Islet precursor cell (in vitro differentiated cells): ENCODE measurements at places on chromosomes 3 and 15.

DNA sequence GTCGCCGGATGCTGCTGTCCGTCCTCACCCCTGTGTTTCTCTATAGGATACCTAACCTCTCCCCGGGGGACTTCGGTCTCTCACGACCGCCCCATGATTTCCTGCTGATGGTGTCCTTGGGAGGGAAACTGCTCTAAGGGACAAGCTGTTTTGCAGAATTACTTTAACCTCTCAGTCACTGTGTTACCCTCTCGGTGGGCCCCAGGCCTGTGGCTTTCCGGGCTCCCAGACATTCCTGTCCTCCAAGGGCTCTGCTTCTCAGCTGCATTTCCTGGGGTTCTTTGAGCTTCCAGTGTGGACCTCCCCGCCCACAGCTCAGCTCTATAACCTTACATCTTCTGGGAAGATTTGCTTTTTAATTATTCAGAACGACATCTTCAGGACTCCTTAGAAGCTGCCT is 40.9 kb downstream of the CHST2 start:
- no peak for DNase-seq

DNA sequence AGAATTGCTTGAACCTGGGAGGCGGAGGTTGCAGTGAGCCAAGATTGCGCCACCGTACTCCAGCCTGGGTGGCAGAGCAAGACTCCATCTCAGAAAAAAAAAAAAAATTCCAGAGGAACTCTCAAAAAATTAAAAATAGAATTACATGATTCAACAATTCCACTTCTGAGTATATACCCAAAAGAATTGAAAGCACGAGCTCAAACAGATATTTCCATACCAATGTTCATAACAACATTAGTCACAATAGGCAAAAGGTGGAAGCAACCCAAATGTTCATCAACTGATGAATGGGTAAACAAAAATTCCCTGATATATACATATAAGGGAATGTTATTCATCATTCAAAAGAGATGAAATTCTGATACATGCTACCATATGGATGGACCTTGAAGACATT is 16.9 kb upstream of the MORF4L1 start:
- DNase-seq, result no peak

DNA sequence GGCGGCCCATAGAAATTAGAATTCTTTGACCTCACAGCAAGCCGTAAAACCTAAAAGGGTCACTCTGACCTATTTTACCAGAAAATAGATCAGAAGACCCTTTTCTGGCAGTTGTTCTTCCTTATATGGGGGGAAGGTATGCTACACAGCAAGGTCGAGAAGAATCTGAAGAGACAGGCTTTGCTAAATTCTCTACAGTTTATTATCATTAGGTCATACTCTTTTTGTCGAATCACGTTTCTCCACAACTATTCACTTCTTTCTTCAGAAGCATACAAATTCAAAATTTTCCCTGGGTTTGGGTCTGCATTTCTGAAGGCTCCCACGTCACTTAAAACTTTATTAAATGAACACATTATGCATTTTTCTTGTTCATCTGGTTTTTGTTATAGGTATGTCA is 229.5 kb upstream of the GRM7 start:
- no peak for DNase-seq

- no peak for DNase-seq
Observed at GRCh38 chr3:50341537-50341936, 901 bp upstream of the RASSF1 start.

GRCh38 chr3:183500981-183501704 is 54.4 kb downstream of the KLHL6 start:
- peak; percentile 46 for DNase-seq

DNA sequence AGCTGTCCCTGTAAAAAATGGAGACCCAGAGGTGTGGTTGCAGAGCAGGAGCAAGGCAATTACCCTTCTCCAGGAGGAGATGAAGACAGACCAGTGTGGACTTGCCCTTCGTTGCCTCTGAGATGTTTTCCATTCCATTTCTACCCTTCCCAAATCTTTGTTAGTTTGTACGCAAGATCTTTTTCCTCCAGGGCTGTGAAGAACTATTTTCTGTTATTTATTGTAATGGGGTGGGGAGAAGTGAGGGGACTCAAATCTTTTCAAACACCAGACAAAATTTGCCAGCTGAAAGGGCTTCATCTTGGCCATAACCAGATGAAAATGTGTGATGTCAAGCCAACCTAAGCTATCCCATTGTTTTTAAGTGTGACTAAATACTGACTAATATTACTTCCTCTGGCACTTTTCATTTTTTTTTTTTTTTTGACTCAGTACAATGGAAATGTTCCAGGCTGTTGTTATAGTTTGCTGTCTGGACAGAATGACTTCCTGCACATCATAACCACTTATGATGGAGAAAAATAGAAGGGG is 271.3 kb upstream of the TPRG1 start:
- no peak for DNase-seq

- DNase-seq, result no peak
Observed at GRCh38 chr3:143731776-143732175, 116.5 kb downstream of the SLC9A9 start.

DNA sequence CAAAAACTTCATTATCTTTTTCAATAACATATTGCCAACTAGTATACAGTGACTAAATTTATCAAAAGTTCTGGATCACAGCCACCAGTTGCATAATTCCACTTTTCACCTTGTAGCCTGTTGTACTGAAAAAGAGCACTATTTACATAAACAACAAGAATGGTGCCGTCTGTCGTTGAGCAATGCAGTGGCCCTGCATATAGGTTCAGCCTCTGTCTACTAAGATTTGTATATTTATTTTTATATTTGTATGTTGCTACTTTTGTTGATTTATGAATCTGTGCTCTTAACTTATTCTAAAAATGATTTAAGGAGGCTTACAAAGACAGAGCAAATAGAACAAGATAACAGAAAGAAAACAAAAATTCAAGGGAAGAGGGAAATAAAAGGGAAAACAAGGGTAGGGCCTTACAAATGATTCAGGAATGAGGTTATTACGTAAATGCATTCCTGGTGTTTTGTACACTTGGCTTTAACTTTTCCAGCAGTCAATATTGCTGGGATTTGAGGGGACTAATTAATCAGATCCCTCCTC is 257.6 kb upstream of the STT3B start:
- no peak for DNase-seq

DNA sequence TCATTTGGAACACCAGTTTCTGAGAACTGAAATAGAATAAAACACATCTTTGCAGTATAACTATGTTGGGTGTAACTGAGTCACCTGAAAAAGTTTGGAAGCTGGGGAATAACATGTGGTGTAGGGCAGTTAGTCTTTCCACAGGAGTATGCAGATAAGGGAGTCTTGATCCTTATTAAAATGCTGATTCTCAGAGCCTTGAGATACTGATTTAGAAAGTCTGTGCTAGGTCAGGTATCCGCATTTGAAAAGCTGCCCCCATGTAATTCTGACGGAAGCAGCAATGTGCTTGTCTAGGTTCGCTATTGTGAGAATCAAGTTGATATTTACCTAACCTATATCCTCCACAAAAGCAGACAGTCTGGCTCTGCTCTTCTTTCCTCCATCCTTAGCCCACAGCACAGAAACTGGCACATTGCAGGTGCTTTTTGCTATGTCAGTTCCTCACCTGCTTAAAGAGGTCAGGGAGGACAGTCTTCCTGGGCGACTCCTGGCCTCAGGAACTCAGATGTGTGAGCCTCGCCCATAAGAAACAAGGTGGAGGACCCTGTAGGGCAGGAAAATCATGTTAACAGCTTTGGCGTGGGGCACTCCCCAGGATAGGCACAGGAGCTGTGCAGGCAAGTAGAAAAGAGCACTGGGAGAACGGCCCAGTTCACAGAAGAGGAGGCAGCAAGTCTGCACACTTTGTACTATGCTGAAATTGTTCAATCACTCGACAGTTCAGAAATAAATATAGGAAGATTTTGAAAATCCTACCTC is 27.6 kb upstream of the SRPRB start:
- no peak for DNase-seq

- DNase-seq, result peak; percentile 83
Observed at GRCh38 chr3:150215616-150216015, 192.5 kb upstream of the TSC22D2 start.

GRCh38 chr15:50146632-50147031 is 27.6 kb upstream of the ATP8B4 start:
- DNase-seq, result no peak

- no peak for DNase-seq
Observed at GRCh38 chr3:29026959-29027358, 253.9 kb upstream of the RBMS3 start.

- no peak for DNase-seq
Observed at GRCh38 chr3:139378587-139379241, 10.7 kb downstream of the COPB2 start.

DNA sequence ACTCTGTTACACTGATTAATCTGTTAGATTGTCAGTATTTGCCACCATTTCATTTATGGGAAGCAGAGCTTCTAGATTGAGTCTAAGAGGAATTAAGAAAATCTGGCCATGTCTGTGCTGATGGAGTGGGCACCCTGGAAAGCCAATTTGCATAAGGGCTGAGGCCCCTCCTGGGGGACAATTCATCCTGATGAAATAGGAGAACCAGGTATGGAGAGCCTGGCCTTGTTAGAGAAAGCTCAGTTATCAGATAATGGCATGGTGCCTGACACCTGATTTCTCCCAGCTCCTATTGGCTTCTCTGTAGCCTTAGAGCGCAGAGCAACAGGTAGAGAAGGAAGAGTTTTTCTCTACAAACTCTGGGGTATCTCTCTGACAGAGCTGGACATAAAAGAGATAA is 114.2 kb downstream of the EBLN2 start:
- DNase-seq, result no peak

DNA sequence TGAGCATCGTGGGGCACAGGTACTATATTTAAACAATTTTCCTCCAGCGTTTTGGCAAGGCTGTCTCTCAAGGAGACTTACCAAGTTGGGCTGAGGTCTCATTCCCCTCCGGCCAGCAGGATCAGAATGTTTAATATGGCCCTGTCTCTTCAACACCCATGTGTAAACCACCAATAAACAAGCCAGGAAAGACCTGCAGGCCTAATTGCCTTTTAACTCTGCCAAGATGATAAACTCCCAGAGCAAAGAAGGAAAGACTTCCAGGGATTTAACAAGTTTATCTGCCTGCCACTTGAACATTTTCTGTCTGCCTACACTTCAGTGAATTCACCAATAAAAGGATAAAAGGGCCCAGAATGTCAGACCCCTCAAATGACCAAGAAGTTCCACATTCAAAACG is 130.3 kb upstream of the WNT5A start:
- peak; percentile 70 for DNase-seq

- DNase-seq, result peak; percentile 86
Observed at GRCh38 chr3:195123281-195123691, 147.7 kb downstream of the XXYLT1 start.

DNA sequence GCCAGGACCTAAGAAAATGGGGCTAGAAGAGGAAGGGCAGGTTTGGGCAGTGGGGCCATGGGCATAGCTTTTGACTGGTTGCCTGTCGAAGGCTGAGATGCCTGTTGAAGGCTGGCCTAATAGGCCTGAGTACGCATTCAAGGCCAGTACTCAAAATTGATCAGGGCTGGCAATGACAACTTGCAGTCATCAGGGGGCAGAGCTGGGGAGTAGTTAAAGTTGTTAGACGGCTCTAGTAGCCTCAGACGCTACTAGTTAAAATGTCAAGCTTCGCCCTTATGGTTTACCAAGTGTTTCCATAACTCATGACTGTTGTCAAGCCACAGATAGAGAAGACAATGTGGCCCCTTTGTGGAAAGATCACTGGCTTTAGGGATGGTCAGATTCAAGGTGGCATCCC is 28.7 kb downstream of the SPG21 start:
- DNase-seq, result no peak

GRCh38 chr3:161221806-161222600 is 892 bp downstream of the NMD3 start:
- no peak for DNase-seq

DNA sequence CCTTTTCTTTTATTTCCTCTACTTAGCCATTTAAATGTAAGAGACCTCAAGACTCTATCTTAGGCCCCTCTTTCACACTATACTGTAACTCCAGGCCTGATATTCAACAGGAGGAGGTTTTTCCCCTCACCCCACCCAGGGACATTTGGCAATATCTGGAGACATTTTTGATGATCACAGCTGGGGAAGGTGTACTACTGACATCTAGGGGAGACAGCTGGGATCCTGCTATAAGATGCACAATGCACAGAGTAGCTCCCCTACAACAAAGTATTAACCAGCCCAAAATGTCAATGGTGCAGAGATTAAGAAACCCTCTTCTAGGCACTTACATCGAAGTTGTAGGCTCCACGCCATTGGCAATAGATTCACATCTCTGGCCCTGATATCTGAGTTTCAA is 517.5 kb upstream of the UBE2E2 start:
- no peak for DNase-seq

DNA sequence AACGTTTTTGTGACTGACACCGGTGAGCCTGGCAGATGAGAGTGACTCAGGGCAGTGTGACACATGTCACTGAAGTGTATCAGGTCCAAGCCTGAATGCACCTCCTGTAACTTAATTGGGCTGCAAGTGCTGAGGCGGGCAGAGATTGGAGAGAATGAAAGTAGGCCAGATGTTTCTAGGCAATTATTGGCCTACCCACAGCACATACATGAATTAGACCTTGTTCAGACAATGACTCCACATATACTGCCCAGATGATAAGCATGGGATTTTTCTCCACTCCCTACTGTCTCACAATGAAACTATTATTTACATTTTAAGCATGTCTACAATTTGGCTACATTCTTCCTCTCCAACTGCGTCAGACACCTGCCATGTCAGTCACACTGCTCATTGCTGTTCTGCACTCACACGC is 187.3 kb upstream of the ZNF385D start:
- peak; percentile 54 for DNase-seq

DNA sequence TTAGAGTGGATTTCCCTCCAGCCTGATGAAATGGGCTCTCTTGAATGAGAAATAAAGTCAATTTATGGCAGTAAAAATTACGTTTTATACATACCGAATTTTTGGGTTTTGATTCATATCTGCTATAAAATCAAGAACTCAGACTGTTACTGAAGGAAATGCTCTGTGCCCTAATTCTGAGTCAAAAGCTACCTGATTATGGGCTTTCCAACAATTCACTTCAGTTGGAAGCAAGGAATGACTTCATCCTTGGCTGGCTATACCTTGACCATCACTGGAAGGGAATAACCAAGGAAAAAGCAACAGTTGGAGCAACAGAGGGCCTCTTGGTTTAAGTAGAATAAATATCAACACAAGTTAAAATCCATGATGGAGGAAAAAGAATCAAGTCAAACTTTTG is 88.6 kb downstream of the ZNF385D start:
- no peak for DNase-seq

- DNase-seq, result no peak
Observed at GRCh38 chr3:86991482-86991815, 500 bp upstream of the VGLL3 start.

DNA sequence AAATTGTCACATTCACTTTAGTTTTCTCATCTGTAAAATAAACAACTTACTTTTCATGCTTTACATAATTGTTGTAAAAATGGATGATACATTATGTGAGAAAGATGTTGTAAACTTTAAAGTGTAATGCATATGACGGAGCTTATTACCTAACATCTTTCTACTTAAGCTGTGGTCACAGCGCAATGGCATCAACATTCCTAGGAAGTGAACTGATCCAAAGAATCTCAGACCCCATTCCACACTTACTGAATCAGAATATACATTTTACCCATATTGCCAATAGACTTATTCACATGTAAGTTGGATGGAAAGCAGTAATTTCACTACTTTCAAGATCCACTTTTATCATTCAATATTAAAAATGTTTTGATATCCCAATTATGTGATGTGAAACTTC is 497.5 kb downstream of the FGF12 start:
- no peak for DNase-seq

- peak; percentile 69 for DNase-seq
Observed at GRCh38 chr3:75192146-75192616, 471.9 kb upstream of the FRG2C start.

- no peak for DNase-seq
Observed at GRCh38 chr3:56889131-56889530, 87.4 kb upstream of the ARHGEF3 start.
